ENCODE measurements at places on chromosomes 4 and X. TPM values are rescaled to one million over a fixed set of nuclear protein-coding genes. Genes with fewer than 3 reads are reported as not detected.

ART3 gene
- 35.8 TPM for total RNA-seq

POU3F4 gene
- total RNA-seq, result not detected

ESX1 gene
- total RNA-seq, result not detected

SMR3A gene
- total RNA-seq, result not detected

ITM2A gene
- total RNA-seq, result 111 TPM

NPY2R gene
- not detected for total RNA-seq

TLR1 gene
- 28.9 TPM for total RNA-seq

NAP1L2 gene
- total RNA-seq, result 7.9 TPM

PPP1R3F gene
- 9.9 TPM for total RNA-seq

MAGEA10 gene
- total RNA-seq, result not detected

TAF7L gene
- 0.18 TPM for total RNA-seq

GCNA gene
- total RNA-seq, result 3.6 TPM

PNMA5 gene
- total RNA-seq, result not detected

PNCK gene
- total RNA-seq, result 1.6 TPM

BMX gene
- 4.2 TPM for total RNA-seq

SPANXN1 gene
- total RNA-seq, result not detected

Data from sciatic nerve (tissue), 2 donors.